Fibroblast of skin of scalp (primary cell): ENCODE measurements at places on chromosomes 6 and 20.
A peak's percentile ranks its signal among the peaks of the same experiment; 100 is the strongest.

GRCh38 chr20:62704341-62704948 is 4.2 kb upstream of the NTSR1 start:
- peak; percentile 94 for DNase-seq

DNA sequence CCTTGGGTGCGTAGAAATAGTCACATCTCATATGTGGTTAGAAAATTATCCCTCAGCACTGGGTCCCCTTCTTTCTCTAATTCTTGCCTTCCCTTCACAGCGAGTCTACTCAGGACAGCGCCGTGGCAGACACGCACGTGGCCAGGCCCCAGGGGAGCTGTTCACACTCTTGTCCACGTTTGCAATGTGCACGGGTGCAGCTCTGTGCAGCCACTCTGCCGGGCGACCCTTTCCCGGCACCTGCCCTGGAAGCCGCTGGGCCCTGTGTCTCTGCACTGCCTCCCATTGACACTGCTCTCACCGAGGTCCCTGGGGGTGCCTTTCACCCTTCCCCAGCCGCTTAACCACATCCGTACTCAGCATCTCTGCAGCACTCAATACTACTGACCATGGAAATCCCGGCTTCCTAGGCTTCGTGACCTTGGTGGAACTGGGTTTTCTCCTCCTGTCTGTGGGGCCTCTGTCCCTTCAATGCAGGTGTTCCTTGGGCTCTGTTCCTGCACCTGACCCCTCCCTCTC is 104.9 kb downstream of the DACT2 start:
- DNase-seq, result no peak

DNA sequence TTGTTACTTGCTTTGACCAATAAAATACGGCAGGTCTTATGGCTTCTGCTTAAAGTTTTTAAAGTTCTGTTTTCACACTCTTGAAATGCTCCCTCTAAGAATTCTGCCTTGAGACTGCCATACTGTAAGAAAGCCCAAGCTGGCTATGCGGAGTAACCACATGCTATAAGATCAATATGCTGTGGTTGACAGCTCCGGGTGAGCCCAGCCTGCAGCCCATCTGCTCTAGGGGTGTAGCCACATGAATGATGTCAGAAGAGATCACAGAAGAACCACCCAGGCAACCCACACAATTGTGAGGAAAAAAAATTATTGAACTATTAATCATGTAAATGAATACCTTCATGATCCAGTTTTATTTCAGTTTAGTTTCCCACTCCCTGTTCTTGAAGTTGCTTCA is 26.1 kb upstream of the SH3BGRL2 start:
- DNase-seq, result peak; percentile 27

DNA sequence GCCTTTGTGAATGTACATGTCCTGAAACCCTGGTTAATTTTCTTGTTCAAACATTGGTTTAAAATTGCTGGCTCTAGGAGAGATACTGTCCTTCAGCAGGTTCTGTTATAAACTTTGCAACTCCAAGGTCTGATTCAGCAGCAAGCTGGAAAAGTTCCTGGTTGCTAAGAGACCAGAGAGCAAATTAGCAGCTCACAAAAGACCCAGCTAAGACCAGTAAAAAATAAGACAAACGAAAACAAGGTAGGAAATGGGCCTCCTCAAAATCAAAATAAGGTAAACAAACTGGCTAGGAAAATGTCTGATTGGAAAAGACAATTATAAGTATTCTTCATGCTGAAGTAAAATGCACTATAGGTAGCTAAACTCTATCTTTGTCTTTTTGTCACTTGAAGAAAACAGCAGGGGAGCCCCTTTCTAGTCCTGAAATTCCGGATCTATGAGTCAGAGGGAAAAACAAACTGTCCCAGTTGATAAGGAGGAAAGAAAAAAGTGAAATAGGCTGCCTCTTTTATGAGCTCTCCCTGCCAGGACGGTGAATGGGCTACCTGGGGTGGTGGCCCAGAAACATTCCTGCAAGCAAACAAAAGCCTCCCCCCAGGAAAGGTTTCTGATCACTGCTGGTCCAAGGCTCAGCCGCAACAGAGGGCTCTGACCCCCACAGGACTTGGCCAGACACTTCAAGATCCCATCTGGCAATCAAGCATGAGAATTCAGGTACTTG is 41.6 kb downstream of the UNC5CL start:
- DNase-seq, result peak; percentile 22
